ENCODE measurements at places on chromosomes 12 and 14.
A peak's percentile ranks its signal among the peaks of the same experiment; 100 is the strongest.

DNA sequence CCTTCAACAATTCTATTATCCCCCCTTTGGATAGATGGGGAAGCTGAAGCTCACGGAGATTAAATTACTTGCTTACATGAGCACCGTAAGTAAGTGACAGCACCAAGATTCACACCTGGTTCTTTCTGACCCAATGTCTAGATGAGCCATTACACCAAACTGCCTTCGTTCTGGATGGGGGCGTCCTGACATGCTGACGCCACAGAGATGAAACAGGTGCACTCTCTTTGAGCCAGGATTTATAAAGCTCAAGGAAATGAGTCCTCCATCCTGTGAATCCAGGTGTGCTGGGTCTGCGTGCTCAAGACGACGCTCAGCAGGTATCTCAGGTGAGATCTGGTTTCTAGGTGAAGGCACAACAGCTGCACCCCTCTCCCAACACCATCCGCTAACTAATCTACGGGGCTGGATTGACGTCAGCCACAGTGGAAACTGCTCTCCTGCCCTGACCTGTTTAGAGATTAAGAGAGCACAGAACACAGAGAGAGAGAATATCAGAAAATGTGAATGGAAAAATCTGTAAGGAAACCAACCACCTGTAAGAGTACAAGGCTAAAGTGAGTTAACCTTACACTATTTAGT is 61.6 kb downstream of the KSR2 start:
- H3K4me1 ChIP-seq: no peaks in the 10 kb centered on the region
- H3K4me3 ChIP-seq: no peak overlapping the region
- no peaks in the 10 kb centered on the region for H3K27me3 ChIP-seq
- no peak for DNase-seq

- no peak overlapping the region for H3K27ac ChIP-seq
- no peak overlapping the region for H3K4me3 ChIP-seq
- H3K4me1 ChIP-seq: no peaks in the 10 kb centered on the region
- H3K36me3 ChIP-seq: no peaks in the 10 kb centered on the region
Observed at GRCh38 chr14:87935886-87936285, 57.1 kb downstream of the GALC start.

DNA sequence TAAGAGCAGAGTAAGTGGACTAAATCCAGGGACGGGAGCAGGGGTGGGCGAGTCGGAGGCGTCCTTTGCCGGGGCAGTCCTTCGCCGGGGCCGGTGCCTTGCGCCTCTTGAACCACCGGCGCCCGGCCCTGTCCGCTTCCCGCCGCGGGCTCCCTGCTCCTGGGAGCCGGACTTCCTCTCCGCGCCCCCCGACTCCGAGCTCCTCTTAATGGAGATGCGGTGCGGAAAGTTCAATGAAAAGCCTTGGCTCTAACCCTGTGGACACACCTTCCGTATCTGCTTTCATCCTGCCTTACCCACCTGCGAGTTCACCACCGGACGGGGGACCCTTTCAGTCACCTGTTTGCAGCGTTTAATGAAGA is 412 bp downstream of the FGFR1OP2 start:
- no peaks in the 10 kb centered on the region for H3K27me3 ChIP-seq
- H3K27ac ChIP-seq: peak overlapping the region; percentile 92
- no peaks in the 10 kb centered on the region for H3K36me3 ChIP-seq
- H3K4me3 ChIP-seq: peak overlapping the region; percentile 89
- no peak for DNase-seq

GRCh38 chr12:28017873-28018255 is 45.3 kb upstream of the PTHLH start:
- no peaks in the 10 kb centered on the region for H3K4me1 ChIP-seq
- H3K27ac ChIP-seq: no peak overlapping the region
- no peaks in the 10 kb centered on the region for H3K27me3 ChIP-seq
- no peaks in the 10 kb centered on the region for H3K36me3 ChIP-seq
- no peak for DNase-seq

- H3K27me3 ChIP-seq: no peaks in the 10 kb centered on the region
- peaks cover 4% of the 10 kb centered on the region for H3K4me1 ChIP-seq
- peaks cover 6% of the 10 kb centered on the region for H3K36me3 ChIP-seq
- H3K4me3 ChIP-seq: peak overlapping the region; percentile 63
- peak overlapping the region; percentile 57 for H3K27ac ChIP-seq
- DNase-seq: no peak
Observed at GRCh38 chr12:56224954-56225353, 812 bp downstream of the NABP2 start.

DNA sequence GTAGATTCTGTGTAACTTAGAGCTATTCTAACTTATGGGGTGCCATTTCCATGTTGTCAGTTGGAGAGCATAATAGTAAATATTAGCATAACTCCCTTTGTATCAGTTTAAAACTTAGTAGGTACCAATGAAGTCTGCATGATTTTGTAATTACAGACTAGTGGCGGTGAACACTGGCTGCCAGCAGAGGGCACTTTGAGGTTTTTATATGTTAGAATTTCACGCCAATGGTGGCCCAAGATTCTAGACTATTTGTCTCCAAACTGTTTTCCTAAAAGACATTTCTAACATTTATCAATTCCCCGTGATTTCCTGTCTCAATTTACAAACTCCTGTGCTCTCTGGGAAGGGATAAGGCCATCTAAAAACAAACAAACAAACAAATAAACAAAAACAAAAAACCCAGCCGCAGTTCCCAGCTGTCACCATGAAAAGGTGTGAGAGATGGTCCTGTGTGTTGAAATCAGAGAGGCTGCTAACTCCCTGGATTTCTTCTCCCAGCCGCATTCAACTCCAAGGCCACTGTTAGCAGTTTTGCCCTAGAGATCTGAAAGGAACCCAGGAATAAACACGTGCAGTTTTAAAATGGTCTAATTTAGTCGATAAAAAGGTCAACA is 57.6 kb downstream of the BRMS1L start:
- no peaks in the 10 kb centered on the region for H3K36me3 ChIP-seq
- H3K4me3 ChIP-seq: no peak overlapping the region
- peak; percentile 18 for DNase-seq
- H3K27ac ChIP-seq: no peak overlapping the region
- peaks cover 2% of the 10 kb centered on the region for H3K4me1 ChIP-seq
- H3K27me3 ChIP-seq: no peaks in the 10 kb centered on the region

- peak within 1 kb of the TSS; percentile 44 for H3K27ac ChIP-seq
- H3K36me3 ChIP-seq: peaks cover 2% of the 10 kb centered on the region
- peak within 1 kb of the TSS; percentile 38 for H3K4me3 ChIP-seq
- no peaks in the 10 kb centered on the region for H3K27me3 ChIP-seq
- H3K4me1 ChIP-seq: peaks cover 3% of the 10 kb centered on the region
Observed at GRCh38 chr12:108597559-108598471, at the start of gene TMEM119. Gene TMEM119, minus strand, starts transcription at chr12:108598084. Its CDS starts 5,701 bp downstream, at chr12:108592383.

GRCh38 chr12:26782372-26783130 is 50.4 kb downstream of the ITPR2 start:
- no peaks in the 10 kb centered on the region for H3K27me3 ChIP-seq
- H3K4me3 ChIP-seq: no peak overlapping the region
- H3K4me1 ChIP-seq: peaks cover 8% of the 10 kb centered on the region
- no peak for DNase-seq

GRCh38 chr14:84013424-84013823 is 1516.5 kb upstream of the FLRT2 start:
- H3K4me1 ChIP-seq: no peaks in the 10 kb centered on the region
- no peak overlapping the region for H3K4me3 ChIP-seq
- no peaks in the 10 kb centered on the region for H3K36me3 ChIP-seq
- H3K27me3 ChIP-seq: no peaks in the 10 kb centered on the region

DNA sequence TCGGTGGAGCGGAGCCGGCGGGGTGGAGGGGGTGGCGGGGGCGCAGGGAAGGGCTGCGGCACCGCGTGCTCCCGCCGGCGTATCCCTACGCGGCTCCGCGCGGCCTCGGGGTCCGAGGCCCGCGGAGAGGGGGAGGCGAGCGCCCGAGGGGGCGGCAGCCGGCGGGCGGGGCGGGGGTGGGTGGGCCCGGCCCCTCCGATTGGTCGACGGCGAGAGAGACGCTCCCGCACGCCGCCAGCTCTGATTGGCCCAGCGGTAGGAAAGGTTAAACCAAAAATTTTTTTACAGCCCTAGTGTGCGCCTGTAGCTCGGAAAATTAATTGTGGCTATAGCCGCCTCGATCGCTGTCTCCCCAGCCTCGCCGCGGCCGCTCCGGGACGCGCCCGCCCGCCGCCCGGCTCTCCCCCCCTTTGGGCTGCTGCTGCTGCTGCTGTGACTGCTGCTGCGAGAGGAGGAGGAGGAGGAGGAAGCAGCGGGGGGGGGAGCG is at the start of gene FOXG1:
Gene FOXG1, plus strand, starts transcription at position 319 of the 487 bp plus-strand sequence. CDS start 493 bp downstream, outside the sequence.
- H3K27ac ChIP-seq: no peak within 1 kb of the TSS
- peak within 1 kb of the TSS; percentile 34 for H3K4me3 ChIP-seq
- peaks cover 64% of the 10 kb centered on the region for H3K27me3 ChIP-seq
- H3K4me1 ChIP-seq: no peaks in the 10 kb centered on the region

- no peak overlapping the region for H3K4me3 ChIP-seq
- no peaks in the 10 kb centered on the region for H3K4me1 ChIP-seq
- H3K27me3 ChIP-seq: no peaks in the 10 kb centered on the region
- H3K27ac ChIP-seq: no peak overlapping the region
- DNase-seq: peak; percentile 81
Observed at GRCh38 chr14:103500148-103500990, 22.3 kb downstream of the CKB start.

- no peak for DNase-seq
- no peak overlapping the region for H3K4me3 ChIP-seq
- no peaks in the 10 kb centered on the region for H3K27me3 ChIP-seq
Observed at GRCh38 chr14:96637521-96637920, 135.3 kb downstream of the PAPOLA start.

GRCh38 chr14:85195872-85196477 is 334.0 kb upstream of the FLRT2 start:
- no peak overlapping the region for H3K4me3 ChIP-seq
- DNase-seq: peak; percentile 11
- H3K4me1 ChIP-seq: no peaks in the 10 kb centered on the region
- no peak overlapping the region for H3K27ac ChIP-seq

GRCh38 chr14:85131226-85131922 is 398.6 kb upstream of the FLRT2 start:
- H3K4me3 ChIP-seq: no peak overlapping the region
- H3K36me3 ChIP-seq: no peaks in the 10 kb centered on the region
- no peak overlapping the region for H3K27ac ChIP-seq
- H3K4me1 ChIP-seq: no peaks in the 10 kb centered on the region
- H3K27me3 ChIP-seq: no peaks in the 10 kb centered on the region

DNA sequence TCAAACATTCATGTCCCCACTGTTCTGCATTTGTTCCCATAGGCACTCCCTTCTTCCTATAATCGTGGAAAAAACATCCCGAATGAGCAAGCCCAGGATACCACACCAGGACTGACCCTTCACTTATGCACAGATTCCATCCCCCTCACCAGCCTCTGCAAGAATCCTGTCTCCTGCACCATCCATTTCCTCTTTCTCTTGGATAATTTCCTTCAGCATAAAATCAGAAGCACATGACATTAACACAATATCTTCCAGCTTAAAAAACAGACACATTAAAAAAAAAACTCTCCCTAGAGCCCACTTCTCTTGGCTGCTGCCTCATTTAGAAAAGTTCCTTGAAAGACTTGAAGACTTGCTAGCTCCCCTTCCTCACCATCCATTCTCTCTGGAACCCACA is 120.9 kb upstream of the CPSF6 start:
- H3K27ac ChIP-seq: no peak overlapping the region
- no peak overlapping the region for H3K4me3 ChIP-seq

DNA sequence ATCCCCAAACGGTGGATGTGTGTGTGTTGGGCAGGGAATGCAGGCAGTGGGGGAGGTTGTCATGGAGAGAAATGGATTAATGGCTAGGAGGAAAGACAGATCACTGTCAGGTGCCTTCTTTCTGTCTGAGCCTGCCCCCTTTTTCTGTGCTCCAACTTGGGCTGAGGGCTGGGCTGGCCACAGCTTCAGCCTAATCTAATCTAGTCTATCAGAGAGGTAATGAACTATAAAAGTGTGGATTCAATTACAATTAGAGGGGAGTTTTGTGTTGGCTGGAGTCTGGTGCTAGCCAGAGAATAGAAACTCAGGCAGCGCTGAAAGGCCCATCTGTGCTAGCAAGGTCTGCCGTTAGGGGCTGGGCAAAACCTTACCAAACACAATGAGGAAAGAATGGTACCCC is 41.2 kb downstream of the NEUROD4 start:
- H3K4me3 ChIP-seq: no peak overlapping the region
- H3K27ac ChIP-seq: no peak overlapping the region
- H3K27me3 ChIP-seq: no peaks in the 10 kb centered on the region
- no peak for DNase-seq
- H3K4me1 ChIP-seq: no peaks in the 10 kb centered on the region

DNA sequence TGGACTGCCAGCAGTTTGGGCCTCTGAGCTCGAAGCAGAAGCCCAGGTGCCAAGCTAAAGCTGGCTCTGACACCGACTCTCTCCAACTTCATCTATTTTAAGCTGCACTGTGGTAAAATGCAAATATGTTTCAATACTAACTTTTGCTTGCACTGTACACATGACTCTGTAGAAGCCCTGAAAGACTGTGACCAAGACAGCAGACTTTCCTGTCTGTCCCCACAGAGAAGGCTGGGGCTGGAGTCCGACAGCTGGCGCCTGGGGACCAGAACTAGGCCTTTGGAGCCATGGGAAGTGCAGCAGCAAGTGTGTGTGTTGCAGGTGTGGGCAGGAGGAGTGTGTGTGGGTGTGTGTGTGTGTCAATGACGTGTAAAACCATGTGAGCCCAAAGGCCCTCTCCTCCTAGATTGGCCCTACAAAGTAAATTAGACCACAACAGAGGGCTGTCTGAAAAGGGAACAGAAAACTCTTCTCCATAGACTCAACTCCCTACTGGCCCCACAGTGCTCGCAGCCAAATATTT is 16.4 kb upstream of the RAB35 start:
- no peak for DNase-seq
- no peak overlapping the region for H3K27ac ChIP-seq
- no peak overlapping the region for H3K4me3 ChIP-seq
- no peaks in the 10 kb centered on the region for H3K4me1 ChIP-seq
- peaks cover 88% of the 10 kb centered on the region for H3K36me3 ChIP-seq
